Activated CD4-positive, CD25-positive, alpha-beta regulatory T cell treated with anti-CD3 and anti-CD28 coated beads, Interleukin-2, amount 50 U/mL, for 24 hours (primary cell): ENCODE measurements at places on chromosomes 11 and 22.

- no peak for ATAC-seq
Measured at GRCh38 chr11:62593434-62594044, 2.2 kb upstream of the TUT1 start.

DNA sequence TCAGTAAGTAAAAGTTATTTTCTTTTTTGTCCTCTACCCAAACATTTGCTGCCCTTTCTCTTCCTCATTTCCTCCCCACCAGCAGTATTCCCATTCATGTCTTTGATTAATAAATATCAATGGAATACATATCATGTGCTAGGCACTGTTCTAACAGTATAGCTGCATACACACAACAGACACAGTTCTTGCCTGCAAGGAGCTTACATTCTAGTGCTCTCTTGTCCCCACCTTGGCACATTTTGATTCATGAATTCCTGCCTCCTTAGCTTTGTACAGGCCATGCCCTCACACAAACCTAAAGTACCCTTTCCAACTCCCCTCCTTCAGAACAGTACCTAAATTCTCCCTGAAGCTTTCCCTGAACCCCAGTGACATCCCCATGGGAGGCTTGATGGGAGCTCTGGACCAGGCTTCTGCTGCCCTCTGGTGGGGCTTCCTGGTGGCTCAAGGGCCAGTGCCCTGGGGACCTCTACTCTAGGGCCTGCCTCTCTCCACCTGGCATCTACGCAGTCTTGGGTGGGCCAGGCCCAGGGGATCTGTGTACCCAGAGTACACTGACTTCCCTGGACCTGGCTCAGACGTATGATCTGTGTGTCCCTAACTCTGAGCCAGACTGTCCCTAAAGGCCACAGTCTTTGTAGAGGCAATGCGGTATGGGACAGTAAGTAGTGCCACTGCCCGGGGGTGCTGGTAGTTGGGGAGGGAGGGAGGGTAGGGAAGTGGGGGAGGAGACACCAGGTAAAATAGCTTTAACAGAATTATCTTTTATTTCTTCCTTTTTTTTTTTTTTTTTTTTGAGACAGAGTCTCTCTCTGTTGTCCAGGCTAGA is 14.1 kb downstream of the RPS13 start:
- peak; percentile 72 for ATAC-seq

DNA sequence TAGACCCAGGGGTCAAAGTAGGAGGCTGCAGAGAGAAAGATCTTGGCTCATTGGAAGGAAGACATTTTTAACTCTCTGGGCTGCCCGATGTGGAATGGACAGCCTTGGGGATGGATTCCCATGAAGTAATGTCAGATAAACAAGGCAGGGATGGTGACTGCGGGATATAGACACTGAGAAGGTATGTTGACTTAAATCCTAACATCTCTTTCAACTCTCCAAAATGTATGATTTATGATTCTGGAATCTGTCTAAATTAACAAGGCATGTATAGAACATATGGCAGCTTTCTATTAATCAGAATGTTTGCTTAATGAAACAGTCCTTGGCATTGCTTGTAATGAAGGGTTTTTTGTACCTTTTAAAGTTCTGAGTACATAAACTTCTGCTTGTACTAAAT is 56.1 kb upstream of the VSTM5 start:
- no peak for ATAC-seq

GRCh38 chr11:128802358-128802981 is 64.6 kb downstream of the KCNJ1 start:
- no peak for ATAC-seq

GRCh38 chr11:117924631-117925170 is 4.5 kb downstream of the TMPRSS13 start:
- no peak for ATAC-seq

DNA sequence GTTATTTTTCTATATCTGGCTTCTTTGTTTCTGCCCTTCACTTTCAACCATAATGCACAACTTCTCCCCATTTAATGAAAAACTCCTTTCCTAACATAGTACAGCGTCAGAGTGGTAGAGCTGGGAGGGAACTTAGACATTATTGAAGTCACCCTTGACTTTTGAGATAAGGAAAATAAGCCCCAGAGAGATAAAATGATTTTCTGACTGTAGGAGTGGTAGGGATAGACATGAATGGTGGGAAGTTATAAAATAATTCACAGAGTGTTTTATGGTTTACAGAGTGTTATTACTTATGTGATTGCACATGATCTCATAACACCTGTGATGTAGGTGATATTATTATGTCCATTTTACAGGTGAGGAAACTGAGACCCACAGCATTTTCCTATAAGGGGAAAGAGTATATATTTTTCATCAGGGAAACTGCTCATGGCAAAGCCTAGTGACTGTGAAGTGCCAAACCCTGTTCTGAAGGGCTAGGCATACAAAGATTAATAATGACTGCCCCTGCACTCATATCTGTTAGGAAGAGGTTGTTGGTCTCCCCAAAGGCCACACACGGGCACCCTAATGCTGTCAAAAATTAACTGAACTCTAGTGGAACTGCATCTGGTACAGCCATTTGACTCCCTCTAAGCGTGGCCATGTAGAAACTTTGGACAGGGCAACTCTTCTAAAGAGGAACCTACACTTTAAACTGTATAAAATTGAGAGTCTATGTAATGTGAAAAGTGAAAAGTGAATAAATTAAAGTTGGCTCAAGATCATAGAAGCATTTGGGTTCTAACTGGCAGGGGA is 61.1 kb upstream of the PICALM start:
- ATAC-seq, result no peak

DNA sequence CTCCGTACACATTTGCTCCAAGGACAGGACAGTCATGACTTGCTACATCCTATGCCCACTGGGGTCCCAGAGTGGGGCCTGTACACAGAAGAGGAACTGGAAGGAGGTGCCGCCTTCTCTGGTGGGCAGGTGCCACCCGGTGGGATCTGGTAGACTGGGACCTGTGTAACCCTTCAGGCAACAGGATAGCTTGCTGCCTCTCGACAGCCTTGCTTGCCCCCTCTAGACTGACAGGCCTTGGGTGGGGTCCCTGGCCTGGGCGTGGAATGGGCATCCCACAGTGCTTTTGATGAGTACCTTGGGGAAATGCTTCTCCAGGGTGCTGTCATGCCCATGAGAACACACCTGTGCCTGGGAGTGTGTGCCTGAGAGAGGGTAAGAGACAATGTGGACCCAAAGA is 15.8 kb downstream of the SHANK3 start:
- ATAC-seq, result no peak

DNA sequence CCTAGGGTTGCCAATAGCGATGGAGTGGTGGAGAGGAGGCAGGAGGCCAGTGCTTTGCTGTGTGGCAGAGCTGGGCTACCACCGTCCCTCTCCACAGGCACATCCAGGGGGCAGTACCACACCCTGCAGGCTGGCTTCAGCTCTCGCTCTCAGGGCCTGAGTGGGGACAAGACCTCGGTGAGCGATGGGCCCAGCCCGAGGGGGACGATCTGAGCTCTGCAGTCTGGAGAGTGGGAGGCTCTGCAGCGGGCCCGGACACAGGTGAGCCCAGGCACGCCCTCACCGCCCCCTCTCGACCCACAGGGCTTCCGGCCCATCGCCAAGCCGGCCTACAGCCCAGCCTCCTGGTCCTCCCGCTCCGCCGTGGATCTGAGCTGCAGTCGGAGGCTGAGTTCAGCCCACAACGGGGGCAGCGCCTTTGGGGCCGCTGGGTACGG is 2.5 kb downstream of the PKP3 start:
- ATAC-seq, result no peak

- no peak for ATAC-seq
Measured at GRCh38 chr11:126411971-126412381, 56.5 kb downstream of the ST3GAL4 start.

DNA sequence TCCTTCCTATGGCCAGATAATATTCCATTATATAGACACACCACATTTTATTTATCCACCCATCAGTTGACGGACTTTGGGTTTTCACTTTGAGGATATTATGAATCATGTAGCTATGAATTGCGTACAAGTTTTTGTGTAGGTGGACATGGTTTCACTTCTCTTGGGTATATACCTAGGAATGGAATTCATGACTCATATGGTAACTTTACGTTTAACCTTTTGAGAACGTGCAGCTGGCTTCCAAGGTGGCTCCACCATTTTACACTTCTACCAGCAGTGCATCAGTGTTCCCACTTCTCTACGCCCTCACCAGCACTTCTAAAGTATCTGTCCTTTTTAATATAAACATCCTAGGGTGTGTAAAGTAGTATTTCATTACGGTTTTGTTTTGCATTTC is 112.0 kb downstream of the PLEKHA7 start:
- peak; percentile 77 for ATAC-seq

- no peak for ATAC-seq
Measured at GRCh38 chr22:24576778-24577177, 16.1 kb downstream of the LRRC75B start.

DNA sequence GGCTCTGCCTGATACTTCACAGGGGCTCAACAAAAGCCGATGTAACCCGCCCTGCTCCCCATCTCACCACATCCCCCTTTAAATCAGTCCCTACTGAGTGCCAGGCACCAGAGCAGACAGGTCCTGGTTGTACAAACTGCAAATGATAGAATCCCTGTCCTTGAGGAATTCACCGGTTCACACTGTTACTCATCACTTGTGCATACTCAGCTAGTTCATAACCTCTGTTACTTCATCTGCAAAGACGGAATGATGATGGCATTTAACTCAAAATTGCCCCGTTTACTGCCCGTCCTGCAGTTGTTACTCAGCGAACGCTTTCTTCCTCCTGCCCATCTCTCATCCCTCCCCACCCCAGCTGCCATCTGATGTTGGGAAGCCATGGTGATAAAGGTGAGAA is 384.7 kb downstream of the OPCML start:
- ATAC-seq, result no peak

DNA sequence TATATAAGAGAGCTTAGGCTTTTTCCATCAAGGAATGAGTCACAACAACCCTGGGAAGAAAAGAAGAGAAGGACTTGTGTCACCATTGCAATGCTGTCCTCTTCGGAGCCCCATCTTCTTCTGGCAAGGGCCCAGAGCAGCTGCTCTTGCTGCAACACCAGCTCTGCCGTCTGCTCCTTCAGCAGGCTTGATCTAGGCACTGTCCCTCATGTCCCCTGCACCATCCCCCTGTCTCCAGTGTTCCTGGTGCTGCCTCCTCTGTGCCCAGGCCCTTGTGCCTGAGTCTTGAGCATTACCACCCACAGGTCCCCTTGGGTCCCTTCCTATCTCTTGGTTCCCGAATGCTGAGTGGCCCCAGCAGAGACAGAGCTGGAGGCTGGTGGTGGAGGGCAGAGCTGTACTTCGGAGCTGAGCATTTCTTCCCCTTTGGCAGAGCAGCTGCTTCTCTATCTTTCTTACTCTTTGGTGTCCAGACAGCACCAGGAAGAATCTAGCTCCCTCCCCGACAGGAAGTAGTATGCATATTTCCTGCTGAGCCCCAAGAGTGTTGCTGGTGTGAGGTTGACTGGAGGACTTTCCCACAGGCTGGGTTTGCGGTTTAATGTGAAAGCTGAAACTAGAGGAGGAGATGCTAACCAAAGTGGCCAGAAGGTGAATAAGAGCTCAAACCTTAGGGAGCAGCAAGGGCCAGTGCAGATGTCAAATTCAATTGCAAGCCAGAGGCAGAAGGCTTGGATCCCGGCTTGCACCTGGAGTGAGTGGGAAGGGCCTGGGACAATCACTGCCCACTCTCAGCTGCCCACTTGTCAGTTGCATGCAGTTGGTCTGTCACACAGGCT is 27.8 kb downstream of the WEE1 start:
- ATAC-seq, result peak; percentile 85

DNA sequence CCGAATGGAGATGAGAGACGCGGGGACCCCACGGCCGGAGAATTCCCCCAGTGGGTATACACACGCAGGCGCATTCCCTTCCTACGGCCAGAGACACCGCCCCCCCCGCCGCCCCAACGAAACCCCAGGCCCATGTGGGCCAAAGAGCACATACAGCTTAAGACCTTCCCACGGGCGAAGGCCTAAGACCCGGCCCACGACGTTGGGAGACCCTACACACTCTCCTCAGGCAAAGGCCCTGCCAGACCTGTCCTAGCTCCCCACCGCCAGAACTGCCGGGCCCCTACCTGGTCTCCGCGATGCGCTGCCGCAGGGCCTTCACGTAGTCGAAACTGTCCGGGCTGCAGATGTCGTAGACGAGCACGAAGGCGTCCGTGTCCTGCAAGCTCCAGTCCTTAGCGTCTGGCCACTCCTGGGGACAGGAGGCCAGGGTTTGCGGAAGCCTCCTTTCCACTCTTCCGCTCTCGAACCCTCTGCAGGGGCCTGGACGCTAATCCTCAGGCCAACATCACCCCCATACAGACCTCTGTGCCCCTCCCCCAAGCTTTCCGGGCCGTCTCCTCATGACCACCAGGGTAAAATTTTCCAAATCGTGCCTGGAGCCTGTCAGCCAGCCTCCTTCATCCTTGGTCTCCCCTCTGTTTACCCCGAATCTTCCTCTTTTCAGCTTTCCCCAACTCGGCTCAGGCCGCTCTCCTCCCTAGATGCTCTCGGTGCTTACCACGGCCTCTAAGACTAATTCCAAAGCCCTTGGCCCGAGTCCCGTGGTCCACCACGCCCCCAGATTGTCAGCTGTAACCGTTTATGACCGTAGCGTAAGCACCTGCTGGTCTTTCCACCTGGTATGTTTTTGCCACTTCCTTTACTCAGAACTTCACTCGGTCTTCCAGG is 1.7 kb downstream of the RASL10A start:
- no peak for ATAC-seq

DNA sequence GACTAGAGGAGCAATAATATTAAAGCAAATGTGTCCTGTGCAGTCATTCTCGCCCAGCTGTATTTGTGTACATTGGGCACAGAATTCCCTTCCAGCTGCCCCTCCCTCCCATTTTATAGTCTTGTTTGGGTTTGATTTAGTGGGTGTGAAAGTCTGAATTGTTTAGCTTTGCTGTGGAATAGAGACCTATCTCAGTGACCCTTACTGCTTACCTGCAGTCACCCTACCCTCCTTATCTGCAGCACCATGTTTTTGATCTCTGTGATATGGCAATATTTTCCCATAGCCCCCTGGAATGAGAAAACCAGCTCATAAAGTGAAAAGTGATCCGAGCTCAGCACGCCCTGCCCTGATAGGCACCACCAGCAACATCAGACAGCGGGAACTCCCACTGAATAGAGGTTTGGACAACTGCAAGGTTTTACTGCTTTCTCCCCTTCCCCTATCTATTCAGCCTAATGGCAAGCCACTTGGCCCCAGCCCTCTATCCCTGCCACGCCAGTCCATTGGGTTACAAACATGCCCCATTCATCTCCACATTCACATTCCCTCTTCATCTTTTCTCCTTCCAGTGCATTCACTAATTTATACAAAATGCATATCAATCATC is 199.0 kb downstream of the ETS1 start:
- ATAC-seq, result no peak

GRCh38 chr11:2359557-2359956 is 17.6 kb upstream of the CD81 start:
- ATAC-seq, result no peak

- no peak for ATAC-seq
Measured at GRCh38 chr22:45454275-45454674, 40.8 kb downstream of the RIBC2 start.

- no peak for ATAC-seq
Measured at GRCh38 chr11:35239471-35240075, 100.6 kb downstream of the CD44 start.

- ATAC-seq, result no peak
Measured at GRCh38 chr11:1401656-1402221, 12.0 kb downstream of the BRSK2 start.

GRCh38 chr11:44377914-44378321 is 68.0 kb upstream of the ALX4 start:
- no peak for ATAC-seq
